Activated T-helper 9 cell treated with anti-CD3 and anti-CD28 coated beads, Interleukin-2, amount 50 U/mL, for 16 hours (primary cell): ENCODE measurements at places on chromosomes 1 and 21.

GRCh38 chr21:42678618-42679295, 25.3 kb downstream of the PDE9A start:
- no peak for DNase-seq

DNA sequence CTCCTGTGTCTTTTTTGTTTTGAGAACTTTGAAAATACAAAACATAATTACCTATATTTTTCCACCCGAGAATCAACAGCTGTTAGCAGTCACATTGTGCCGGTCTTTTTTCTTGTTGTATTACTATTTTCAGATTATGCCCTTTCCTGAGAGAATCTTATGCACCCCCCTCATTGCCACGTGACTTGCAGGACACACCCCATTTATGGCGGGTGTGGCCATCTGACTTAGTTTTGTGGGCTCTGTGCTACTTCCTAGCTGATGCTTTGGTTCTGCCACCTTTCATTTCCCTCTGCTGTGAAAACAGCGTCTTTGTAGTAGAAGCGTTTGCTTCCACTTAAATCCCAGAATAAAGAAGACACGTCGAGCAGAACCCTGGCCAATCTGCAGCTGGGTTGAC, 82.8 kb upstream of the SOX13 start:
- no peak for DNase-seq

- DNase-seq, result no peak
These were observed 7.8 kb upstream of the LAD1 start for GRCh38 chr1:201406831-201407406.

DNA sequence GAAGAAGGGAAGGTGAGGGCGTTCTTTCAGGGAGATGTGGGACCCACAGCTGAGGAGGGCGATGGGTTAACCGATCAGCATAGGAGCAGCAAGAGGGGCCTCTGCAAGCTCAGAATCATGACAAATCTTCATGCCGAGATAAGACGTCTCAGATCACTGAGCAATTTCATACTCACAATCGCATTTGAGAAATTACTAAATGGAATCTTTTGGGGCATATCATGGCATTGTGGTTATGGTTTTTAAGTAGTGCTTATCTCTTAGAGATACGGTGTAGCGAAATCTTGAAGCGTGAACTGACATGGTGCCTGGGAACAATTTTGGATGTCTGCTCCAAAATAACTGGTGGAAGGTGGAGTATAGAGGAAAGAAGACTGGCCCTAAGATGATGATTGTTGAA, 6.2 kb downstream of the TNNT2 start:
- no peak for DNase-seq

- no peak for DNase-seq
These were observed 32.4 kb upstream of the MGST3 start for GRCh38 chr1:165598676-165599059.

DNA sequence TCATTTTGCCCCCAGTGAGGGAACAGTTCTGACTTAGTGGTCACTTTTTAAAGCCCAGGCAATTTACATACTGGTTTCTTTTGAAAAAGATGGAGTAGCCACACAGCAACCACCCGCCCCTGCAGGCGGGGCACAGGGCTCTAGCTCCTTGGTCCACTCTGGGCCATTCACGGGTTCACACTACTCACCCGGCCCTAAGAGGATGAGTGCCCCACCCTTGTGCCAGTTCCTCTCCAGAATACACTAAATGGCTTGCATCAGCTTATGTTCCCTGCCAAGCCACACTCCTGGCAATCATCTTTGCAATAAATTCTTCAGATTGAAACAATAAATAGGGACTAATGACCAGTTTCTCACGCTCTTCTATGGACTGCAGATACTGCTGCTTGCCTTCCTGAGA, 15.7 kb upstream of the ATP13A2 start:
- no peak for DNase-seq

GRCh38 chr1:30061292-30062220, 661.8 kb downstream of the MATN1 start:
- DNase-seq, result no peak

GRCh38 chr1:239457491-239458143, 71.2 kb downstream of the CHRM3 start:
- no peak for DNase-seq

DNA sequence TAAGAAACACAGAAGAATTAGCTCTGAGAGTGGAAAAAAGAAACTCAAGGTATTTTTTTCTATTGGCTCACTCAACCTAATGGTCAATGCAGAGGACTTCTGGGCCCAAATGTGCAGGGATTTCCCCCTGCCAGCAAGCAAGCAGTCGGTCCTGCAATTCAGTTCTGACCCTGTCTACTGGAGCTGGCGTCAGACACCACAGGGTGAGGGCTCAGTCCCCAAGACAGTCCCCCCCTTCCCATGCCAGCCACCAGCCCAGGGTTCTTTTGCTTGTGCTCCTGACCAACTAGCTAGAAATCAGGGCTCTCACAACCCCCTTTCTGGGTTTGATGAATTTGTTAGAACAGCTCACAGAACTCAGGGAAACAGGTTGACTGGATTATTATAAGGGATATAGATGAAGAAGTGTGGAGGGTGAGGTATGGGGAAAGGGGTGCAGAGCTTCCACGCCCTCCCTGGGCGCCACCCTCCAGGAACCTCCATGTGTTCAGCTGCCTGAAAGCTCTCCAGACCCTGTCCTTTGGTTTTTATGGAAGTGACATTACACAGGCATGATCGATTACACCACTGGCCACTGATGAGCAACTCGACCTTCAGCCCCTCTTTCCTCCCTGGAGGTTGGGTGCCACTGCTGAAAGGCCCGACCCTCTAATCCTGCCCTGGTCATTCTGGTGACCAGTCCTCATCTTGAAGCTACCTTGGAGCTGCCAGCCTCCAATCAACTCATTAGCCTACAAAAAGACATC, 22.5 kb upstream of the PWP2 start:
- no peak for DNase-seq

GRCh38 chr1:31514117-31514516, 62.2 kb upstream of the TINAGL1 start:
- DNase-seq, result no peak

- DNase-seq, result no peak
These were observed 178.8 kb upstream of the NFIA start for GRCh38 chr1:60903591-60903990.

DNA sequence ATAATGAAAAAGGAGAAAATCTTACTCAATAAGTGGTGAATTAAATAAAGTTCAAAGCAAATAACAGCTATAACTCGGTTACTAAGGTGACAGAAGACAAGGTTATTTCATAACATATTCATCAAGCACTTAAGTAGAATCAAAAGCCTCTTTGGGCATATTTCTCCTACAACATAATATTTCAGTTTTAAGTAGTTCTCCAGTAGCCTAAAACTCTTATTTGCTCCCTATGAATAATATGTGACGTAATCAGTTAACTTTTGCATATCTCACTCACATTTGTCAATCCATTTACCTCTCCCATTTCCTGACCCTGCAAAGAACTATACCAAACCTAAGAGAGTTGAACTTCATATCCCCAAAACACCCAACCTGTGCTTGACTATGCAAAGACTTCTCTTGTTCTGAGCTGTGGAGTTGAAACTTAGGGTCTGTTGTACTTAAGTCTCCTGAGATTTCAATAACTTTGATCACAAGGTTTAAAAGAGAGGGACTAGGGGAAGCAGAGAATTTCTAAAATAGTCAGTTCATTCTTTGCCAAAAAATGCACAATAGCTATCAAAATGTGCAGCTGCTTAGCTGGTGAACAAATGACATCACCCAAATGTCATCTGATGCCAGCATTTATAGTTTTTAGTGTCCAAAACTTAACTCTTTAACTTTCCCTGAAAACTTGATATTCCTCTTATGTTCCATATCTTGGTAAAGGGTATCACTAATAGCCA, 37.2 kb downstream of the TTLL7 start:
- no peak for DNase-seq

- no peak for DNase-seq
These were observed 145.4 kb downstream of the LMO4 start for GRCh38 chr1:87474098-87474497.

DNA sequence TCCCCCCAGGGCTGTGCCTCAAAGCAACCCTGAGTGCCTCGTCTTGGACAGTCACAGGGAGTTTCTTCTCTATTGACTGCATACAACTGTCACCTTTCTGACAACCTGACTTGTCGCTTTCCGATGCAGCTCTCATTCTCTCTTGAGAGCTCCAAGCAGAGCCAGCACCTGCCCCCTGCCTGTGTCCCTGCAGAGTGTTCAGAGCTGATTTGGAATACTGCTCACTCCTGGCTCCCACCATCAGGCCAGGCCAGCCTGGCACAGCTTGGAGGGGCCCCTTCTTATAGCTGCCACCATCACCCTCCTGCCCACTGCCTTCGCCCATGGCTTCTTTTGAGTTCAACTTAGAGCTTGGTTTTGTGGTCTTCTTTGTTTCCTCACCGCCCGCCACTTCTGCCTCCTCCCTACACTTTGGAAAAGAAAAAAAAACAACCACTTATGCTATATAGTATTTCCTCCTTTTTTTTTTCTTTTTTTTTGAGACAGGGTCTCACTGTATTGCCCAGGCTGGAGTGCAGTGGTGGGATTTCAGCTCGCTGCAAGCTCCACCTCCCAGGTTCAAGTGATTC, 12.3 kb downstream of the NCF2 start:
- no peak for DNase-seq

GRCh38 chr1:159970932-159971342, 16.9 kb upstream of the SLAMF9 start:
- DNase-seq, result no peak

DNA sequence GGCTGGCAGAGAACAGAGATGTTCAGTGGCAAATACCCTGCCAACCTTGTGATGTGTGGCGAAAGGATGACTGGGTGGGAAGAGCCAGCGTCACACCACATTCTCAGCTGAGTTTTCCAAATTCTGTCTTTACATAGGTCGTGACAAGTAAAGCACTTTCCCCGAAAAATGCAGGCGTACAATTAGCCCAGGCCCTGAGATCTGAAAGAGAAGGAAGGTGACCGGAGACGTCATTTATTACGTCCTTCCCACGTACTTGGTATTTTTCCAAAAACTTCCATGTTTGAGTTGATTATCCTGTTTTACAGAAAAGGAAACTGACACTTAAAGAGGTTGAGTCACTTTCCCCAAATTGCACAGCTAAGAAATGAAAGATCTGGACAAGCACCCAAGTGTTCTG, 413.3 kb downstream of the PRDM2 start:
- DNase-seq, result no peak
